Stimulated activated CD4-positive, alpha-beta T cell treated with anti-CD3 and anti-CD28 coated beads, Interleukin-4, amount 100 ng/mL, for 48 hours (primary cell): ENCODE measurements at places on chromosomes 12 and 14.

GRCh38 chr14:67131691-67132090 is 57.5 kb upstream of the GARIN2 start:
- no peak for DNase-seq

- DNase-seq: no peak
Observed at GRCh38 chr12:120873226-120873625, 30.9 kb downstream of the SPPL3 start.

DNA sequence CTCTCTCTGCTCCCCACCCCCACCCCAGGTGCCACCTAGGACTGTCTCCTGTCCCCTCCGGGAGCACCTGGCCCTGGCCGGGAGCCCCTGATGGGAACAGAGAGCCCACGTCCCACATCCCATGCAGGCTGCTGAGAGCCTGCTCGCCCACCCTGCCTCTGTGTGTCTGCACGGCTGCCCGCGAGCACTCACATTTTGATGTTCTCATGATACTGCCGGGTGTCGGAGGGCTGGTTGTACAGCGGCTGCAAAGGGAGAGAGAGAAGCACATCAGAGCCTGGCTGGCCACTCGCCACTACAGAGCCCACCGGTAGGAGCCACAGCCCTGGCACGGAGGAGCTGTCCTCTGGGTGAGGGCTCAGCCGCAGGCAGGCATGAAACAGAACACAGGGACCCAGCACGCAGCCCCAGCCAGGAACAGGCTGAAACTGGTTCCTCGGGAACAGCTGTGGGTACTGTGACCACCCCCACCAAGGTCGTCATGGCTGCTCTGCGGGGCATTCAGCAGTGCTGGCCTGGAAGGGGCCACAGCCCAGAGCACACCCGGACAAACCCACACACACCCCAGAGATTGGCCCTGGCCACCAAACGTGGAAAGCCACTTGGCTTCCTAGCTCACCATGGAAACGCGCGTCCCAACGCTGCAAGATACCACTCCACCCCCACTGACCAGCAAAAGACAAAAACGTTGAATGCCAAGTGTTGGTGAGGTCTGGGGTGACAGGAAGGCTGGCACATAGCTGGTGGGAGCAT is 117.6 kb downstream of the NCOR2 start:
- DNase-seq: no peak

DNA sequence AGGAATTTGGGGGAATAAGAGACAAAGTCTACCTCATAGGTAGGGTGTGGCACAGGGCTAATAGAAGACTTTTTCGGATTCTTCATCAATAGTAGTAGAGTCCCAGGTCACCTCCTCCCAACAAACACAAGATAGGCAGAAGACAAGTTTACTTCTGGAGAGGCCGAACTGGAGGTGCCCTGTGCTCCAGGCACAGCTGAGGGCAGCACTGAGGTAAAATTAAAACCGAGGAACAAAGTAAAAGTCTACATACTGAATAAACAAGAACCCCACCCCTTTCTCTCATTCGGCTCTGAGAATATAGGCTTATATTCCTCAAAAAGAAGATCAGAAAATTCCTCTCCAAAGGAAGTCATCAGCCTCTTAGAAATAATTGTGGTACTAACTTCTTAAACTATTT is 161.5 kb downstream of the SEC23A start:
- no peak for DNase-seq

DNA sequence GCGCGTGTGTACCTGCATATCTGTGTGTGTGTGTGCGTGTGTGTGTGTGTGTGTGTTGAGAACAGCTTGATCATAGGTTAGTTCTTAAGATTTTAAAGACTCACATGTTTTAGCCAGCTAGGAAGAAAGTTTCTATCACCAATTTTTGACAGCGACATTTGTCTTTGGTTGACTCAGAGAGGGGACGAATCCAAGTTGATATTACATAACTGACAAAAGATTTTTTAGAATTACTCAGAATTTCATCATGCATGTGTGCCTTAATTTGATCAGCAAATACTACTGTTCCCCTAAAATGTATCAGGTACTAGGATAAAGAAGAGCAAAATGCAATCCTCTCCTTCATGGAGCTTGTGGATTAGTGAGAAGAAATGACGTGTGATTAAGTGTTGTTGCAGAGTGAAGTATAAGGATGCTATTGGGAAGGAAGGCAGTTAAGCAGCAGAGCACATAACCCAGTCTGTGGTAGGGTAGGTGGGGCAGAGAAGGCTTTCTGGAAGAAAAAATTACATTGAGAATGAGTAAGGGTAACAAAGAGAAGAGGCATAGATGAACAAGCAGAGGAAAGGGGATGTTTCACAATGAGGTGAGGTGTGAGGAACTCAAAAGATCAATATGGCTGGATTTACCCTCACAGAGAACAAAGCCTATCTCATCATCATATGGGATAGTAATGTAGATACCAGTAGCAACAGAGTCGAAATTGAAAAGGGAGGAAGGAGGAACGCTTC is 77.5 kb downstream of the ELK3 start:
- no peak for DNase-seq

DNA sequence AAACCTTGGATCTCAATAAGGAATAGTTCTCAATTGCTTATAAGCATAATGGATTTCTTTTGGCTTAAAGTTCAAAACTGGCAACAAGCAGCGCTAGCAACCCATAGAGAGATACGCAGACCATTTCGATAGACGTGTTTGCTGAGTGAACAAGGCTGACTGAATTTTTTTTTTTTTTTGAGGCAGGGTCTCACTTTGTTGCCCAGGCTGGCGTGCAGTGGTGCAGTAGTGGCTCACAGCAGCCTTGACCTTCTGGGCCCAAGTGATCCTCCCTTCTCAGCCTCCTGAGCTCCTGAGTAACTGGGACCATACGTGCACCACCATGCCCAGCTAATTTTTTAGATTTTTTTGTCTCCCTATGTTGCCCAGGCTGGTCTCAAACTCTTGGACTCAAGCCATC is 1.4 kb upstream of the AKAP5 start:
- no peak for DNase-seq

DNA sequence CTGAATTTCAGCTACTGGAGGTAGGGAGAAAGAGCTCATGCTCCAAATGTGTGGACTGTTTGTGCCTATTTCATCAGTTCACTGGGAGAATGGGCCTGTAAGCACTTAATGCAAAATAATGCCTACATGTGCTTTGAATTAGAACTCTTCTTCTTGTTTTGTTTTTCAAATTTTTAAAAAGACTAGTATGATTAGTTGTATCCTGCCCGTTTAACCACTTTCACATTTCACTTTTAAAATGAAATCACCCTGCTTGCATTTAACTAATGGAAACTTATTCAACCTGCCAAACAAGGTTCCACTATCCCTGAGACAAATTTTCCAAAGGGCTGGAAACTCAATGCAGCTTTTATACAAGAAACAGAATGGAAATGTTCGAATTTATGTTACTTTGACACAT is 79.7 kb downstream of the SAMD4A start:
- no peak for DNase-seq
